NCI-H226 (cell line): ENCODE measurements at places on chromosomes 12 and 14.
A peak's percentile ranks its signal among the peaks of the same experiment; 100 is the strongest.

DNA sequence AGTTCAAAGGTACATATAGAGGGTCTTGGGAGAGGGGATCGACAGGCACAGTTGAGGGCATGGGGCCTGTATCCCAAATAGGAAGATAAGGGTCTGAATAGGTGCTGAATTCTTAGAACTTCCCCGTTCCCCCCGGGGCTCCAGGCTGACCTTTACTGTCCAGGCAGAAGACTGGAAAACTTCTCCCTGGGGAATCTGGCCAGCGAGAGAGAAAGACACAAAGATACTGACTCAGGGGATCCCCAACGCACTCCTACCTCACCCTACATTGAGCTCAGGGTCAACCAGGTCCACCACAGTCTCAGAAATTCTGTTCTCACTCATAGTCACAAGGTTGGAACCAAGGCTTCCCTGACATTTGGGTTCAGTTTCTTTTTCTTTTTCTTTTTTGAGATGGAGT is 46.2 kb downstream of the ACACB start:
- no peak for DNase-seq

GRCh38 chr12:65731771-65732170 is 92.5 kb upstream of the HMGA2 start:
- DNase-seq = no peak

- no peak for DNase-seq
Measured at GRCh38 chr12:91104812-91105466, 6.4 kb downstream of the LUM start.

GRCh38 chr12:121872546-121873215 is 14.0 kb upstream of the HPD start:
- DNase-seq = peak; percentile 76

GRCh38 chr14:37903343-37904191 is 304.1 kb upstream of the SSTR1 start:
- DNase-seq = no peak

- DNase-seq = no peak
Measured at GRCh38 chr14:63383776-63384367, 65.1 kb upstream of the GPHB5 start.

DNA sequence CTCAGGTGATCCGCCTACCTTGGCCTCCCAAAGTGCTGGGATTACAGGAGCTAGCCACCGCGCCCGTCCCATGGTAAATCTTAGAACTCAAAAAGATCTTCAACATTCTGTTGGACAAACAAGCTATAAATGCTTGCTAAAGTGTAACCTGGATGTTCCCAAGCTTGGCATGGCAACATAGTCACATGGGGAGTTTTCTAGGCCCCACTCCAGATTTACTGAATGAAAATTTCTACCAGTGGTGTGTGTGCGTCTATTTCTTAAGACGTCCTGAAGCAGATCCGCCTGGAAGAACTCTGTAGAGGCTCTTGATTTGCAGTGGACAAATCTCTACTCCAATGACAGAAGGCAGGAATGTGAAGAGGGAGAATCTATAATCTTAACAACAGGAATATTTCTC is 59.9 kb downstream of the ZFYVE21 start:
- DNase-seq = no peak

GRCh38 chr14:72549854-72550253 is 344.0 kb downstream of the DPF3 start:
- DNase-seq = no peak
